Renal cortex interstitium (tissue), 15 donors: ENCODE measurements at places on chromosomes 3 and 15.

DNA sequence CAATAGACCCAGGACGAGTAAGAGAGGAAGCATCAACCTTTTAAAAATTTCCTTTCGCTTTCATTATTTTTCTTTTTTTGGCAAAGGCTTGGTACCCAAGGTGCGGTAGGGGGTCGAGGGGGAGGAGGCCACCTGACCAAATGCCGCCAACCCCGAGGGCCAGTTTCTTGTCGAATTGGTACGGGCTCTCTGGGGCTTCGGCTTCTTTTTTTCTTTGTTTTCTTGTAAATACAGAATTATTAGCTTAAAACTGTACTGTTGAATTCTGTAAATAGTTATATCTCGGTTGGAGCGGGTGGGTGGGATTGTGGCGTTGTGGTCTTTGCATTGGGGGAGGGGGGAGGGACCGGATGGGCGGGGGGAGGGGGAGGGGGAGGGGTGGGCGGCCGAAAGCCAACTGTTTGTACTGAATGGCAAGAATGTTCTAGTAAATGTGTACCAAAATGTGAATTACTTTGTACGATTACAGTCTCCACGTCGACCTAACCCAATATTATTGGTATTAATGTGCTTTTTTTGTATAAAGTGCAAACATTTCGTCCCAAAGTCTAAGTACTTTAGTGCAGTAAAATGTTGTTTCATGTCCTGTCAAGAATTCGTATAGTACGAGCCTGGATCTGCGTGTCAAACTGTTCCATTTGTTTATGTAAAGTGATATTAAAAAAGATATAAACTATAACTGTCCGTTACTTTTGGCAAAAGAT is 4.7 kb downstream of the ZIC1 start:
- DNase-seq = no peak

DNA sequence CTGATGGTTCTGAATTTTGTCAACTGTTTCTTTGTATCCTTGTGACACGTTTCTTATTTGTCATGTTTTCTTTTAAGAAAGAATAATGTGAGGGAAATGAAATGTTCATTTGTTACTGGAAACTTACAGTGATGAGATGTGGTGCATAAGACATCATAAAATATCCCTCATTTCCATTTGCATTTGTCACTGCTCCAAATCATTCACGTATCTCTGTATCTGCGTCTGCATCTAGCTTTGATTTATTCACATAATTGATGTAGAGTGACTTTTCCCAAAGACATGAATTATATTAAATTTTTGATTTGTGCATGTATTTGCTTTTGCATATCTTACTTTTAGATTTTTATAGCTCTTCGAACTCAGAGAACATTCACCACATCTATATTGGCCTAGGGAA is 66.8 kb downstream of the CHL1 start:
- no peak for DNase-seq

DNA sequence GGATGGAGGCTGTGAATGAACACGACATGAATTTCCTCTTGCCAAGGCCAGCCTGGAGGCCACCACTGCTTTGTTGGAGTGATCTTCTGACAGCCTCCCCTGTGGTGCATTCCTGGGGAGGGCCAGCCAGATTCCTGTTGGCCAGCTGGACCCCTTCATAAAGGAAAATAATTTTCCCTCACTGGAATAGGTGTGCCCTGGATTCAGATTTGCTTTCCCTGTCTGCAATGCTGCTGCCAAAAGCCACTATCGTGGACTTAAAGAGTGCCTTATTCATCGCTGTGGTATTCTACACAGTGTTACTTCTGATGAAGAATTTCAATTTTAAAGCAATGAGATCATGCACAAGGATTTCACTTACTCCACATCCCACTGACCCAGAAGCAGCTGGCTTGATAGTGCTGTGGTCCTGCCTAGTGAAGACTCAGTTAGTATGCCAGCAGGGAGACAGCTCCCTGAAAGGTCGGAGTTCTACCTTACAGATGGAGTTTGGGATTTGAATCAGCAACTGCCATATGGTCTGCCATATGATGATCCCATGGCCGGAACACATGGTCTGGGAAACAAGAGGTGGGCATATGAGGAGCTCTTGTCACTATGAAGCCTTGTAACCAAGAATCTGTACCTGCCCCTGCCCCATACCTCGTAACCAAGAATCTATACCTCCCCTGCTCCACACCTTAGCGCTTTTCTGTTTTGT is 145.2 kb downstream of the KLF13 start:
- no peak for DNase-seq

GRCh38 chr3:64457811-64458210 is 230.0 kb downstream of the ADAMTS9 start:
- no peak for DNase-seq

- no peak for DNase-seq
These were observed 56.0 kb downstream of the ATP2B2 start for GRCh38 chr3:10449436-10449835.

GRCh38 chr3:120102674-120103073 is 8.4 kb upstream of the GSK3B start:
- DNase-seq = no peak

- DNase-seq = no peak
These were observed 62.4 kb upstream of the PCSK6 start for GRCh38 chr15:101551696-101552591.

DNA sequence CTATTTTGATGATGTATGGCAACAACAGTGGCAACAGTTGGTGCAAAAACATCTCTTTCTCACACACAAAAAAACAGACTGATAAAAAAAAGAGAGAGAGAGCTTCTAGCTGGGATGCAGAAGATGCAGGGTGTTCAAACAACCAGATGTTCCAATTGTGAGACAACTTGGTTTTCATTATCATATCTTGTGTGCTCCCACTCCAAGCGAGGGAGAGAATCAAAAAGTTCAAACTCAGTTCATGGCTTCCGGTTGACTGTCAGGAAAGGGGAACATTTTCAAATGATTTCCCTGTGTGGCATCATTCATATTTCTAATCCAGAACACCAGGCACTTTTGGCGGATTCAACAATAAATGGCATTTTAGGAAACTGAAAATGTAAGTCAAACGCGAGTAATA is 72.1 kb downstream of the RSL24D1 start:
- DNase-seq = no peak

- no peak for DNase-seq
These were observed 64.2 kb upstream of the CHL1 start for GRCh38 chr3:132378-132777.

DNA sequence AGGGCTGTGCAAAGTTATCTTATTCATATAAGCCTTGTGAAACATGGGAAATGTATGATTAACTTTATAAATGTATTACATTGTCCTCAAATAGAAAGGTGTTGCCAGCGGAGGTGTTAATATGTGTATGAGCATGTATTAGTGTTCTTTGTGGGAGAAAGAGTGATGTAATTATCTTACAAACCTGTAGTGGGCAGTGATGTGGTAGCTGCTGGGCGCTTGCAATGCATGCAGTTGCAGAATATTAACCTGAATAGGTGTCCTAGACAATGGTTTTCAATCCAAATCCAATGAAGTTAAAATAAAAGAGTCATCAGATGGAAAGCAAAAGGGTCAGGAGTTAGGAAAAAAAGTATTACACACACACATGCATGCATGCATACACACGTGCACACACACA is 881.3 kb upstream of the CADM2 start:
- no peak for DNase-seq

GRCh38 chr3:127171320-127171719 is 21.6 kb upstream of the PRR23E start:
- DNase-seq = no peak

DNA sequence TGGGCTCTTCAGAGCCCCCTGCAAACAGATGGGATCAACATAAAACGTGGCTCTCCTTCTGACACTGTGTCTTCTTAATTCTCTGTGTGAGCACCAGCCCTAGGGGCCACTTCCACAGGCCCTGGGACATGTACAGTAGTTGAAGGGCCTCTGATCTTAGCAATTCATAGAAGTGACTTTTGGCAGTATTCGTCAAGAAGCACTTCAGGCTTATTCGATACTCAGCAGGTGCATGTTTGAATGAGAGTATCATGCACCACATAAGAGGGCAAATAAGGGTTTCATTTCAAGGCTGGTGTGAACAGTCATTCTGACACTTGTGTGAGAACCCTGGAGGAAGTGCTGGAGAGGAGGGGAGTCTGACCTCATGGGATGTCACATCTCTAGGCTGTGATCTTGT is 113.9 kb downstream of the GABRG3 start:
- no peak for DNase-seq

DNA sequence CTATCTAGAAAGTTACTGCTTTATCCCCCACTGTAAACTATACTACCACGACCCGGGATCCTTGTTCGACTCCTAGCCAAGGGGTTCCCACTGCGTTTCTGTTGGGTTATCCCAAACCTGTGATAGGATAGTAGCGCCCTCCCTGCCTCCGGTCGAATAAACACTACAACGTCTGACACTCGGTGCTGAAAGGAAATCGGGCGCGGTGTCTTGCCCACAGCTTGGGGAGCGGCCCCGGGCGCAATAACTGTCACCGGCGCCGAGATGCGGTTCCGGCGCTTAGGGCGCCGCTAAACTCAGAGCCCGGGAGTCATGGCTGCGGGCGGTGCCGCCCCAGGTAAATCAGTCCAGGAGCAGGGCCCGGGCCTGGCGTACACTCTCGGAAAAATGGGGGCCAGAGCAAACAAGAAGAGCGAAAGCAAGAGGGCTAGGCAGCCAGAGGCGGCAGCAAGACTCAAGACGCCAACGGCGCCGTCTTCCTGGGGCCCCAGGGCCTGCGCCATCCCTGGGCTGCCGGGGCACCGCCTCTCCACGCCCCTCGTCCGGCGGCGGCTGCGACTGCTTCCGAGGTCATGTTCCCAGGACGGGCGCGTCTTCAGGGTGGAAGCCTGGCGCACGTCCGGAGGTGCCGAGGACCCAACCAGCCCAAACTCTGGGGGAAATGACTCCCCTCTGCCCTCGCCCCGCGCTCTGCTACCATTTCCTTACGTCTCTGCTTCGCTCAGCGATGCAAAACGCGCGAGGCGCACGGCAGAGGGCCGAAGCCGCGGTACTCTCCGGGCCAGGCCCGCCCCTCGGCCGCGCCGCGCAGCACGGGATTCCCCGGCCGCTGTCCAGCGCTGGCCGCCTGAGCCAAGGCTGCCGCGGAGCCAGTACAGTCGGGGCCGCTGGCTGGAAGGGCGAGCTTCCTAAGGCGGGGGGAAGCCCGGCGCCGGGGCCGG is at the start of gene DUT:
Gene DUT, plus strand, starts transcription at position 575 of the 941 bp plus-strand sequence. Its CDS starts 87 bp downstream, at position 662.
- DNase-seq = peak; percentile 76

DNA sequence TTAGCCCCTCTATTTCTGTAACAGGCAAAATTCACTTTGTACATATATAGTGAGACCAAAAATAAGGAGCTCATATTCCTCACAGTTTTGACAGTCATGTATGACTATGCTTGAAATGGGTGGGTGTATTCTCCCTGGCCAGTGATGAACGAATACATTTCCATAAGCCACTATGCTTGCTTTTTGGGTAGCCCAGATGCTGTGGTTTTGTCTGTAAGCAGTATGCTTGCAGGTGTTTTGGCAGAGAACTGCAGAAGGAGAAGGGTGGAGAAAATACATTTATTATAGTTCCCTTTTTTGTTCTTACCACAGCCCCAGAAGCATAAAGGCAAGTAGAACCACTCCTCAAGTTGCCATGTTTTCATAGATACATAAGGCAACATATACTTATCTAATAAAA is 131.2 kb downstream of the RBMS3 start:
- DNase-seq = no peak

DNA sequence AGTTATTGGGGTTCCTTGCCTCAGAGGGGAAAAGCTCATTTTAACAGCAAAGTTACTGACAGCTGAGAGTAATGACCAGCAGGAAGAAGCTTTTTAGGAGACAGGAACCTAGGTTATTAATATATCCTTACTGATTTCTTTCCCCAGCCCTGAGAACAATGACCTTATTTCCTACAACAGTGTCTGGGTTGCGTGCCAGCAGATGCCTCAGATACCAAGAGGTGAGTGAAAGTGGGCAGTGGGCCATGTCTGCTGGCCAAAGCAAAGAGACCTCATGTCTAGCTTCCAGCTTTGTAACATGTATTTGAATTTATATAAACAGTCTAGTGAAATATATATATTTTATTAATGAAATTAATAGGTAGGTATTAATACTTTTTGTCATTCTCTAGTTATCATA is 5.0 kb downstream of the CCNDBP1 start:
- no peak for DNase-seq

DNA sequence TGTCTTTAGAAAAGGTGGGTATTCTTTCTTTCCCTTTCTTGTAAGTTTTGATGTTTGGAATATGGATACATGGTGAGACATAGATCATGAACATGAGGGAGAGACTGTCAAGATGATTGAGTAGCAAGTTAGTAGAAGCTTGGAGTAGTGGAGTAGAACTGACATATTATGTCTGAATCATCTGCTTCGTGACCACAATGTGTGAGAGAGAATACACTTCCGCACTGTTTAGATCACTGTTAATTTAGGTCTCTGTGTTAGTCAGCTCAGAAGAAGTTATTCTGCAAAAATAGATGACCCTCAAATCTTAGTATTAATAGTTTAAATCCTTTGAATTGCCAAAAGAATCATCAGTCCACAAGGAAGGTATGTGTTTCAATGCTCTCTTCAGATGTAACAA is 151.0 kb downstream of the OXSM start:
- DNase-seq = no peak

DNA sequence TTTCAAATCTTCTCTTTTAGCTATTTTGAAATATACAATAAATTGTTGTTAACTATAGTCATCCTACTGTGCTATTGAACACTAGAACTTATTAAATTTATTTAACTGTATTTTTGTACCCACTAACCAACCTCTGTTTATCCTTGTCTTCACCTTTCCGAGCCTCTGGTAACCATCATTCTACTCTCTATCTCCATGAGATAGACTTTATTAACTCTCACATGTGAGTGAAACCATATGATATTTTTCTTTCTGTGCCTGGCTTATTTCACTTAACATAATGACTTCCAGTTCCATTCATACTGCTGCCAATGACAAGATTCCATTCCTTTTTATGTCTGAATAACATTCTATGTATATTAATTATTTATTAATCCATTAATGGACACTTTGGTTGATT is 15.8 kb upstream of the SLC15A2 start:
- DNase-seq = no peak

DNA sequence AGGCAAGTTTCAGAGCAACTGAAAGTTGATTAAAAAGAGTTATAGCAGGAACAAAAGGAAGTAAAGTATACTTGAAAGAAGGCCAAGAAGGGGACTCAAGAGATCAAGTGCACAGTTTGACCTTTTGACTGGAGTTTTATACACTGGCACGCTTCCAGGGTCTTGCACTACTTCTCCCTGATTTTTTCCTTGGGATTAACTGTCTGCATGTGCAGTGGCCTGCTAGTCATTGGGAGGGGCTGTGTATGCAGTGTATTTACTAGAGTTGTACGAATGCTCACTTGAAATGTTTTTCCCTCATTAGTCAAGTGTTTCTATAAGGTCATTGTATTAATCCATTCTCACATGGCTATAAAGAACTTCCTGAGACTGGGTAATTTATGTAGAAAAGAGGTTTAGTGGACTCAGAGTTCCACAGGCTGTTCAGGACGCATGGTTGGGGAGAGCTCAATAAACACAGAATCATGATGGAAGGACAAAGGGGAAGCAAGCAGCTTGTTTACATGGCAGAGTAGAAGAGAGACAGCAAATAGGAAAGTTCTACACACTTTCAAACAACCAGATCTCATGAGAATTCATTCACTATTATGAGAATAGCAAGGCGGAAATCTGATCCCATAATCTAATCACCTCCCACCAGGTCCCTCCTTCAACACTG is 571.8 kb downstream of the ZPLD1 start:
- peak; percentile 9 for DNase-seq
